ENCODE measurements at places on chromosomes 7 and 10.

GRCh38 chr10:47357131-47357582, 9.0 kb downstream of the RBP3 start:
- no peak for DNase-seq

GRCh38 chr10:3225561-3225960, 53.0 kb upstream of the PITRM1 start:
- no peak for DNase-seq

- no peak for DNase-seq
These were observed 23.7 kb downstream of the ATAD1 start for GRCh38 chr10:87794285-87794684.

GRCh38 chr7:75928568-75928914, 13.6 kb downstream of the POR start:
- DNase-seq, result no peak

DNA sequence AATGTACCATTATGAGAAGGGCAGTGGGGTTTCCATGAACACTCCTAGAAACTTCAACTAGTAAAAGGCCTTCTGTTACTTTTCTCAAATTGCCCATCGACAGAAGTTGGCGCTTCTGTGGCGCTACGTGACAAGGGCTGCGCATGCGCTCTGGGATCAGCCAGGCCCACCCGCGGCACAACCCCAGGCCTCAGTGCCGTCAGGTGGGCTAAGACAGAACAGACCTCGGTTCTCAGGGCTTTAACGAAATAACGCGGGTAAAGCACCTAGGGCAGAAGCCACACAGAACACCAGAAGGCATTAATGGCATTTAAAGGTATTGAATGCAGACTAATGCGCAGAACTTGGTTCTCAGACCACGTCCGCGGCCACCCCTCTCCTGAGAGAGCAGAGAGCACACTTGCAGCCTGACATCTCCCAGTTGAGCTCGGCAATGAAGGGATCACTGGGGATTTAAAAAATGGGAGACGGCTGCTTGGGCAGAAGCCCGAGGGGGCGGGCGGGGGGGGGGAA, 67.6 kb upstream of the CTNNA3 start:
- DNase-seq, result peak; percentile 86

GRCh38 chr7:76340617-76341131, 18.1 kb downstream of the YWHAG start:
- DNase-seq, result no peak

GRCh38 chr7:91264924-91265681, 870 bp downstream of the FZD1 start:
- DNase-seq, result peak; percentile 52

- DNase-seq, result no peak
These were observed 122.8 kb downstream of the SKIDA1 start for GRCh38 chr10:21402606-21403083.

GRCh38 chr10:76973091-76974016, 664.3 kb downstream of the KCNMA1 start:
- DNase-seq, result no peak

DNA sequence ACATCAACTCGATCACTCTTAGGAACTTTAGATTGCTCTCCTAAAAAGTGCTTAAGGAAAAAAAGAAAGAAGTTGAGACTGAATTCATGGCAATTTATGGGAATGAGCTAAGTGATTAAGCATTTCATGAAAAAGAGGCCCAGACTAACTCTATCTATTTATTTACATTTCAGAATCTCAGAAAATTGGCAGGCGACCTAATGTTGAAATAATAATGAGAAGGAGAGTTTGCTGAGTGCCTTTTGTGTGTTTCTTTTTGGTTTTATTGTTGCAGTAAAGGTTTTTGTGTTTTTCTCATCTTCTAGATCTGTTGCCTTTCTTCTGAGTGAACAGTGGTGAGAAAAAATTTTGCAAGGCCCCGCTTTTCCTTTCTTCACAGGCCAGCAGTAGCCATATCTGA, 3.8 kb downstream of the GRK5 start:
- no peak for DNase-seq

DNA sequence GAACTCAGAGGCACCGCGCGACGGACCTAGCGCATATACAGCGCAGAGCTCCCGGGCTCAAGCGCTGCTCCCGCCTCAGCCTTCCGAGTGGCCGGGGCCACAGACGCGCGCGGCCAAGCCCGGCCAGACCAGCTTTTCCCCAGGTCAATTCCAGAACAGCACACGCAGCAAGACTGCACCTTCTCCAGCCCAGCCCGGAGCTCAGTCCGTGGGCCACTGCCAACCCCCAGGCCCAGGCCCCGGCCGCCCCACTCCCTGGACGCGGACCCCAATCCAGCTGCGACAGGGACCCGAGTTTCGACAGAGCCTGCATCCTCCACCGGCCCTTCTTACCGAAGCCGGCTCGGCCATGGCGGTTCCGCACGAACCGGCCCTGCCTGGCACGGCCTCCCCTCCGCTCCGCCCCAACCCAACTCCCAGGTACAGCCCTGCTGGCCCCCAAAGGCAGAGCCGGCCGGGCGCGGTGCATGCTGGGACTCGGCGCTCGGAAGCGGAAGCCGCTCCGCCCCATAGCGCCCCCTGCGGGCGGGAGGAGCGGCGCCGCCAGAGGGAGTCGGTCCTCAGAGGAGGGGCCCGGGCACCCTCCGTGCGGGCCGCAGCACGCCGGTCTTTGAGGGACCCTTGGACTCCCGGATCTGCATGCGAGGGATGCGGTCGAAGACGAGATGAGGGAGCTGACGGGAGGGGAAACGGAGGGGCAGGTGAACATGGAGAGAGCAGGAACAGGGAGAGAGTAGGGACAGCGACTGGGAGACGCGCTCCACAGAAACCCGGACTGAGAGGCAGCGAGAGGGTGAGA, at the start of gene ZNF425:
TSS of gene ZNF425 (minus strand) at position 462 of the 799 bp plus-strand sequence. CDS start at position 351, 111 bp downstream.
- peak; percentile 90 for DNase-seq

- no peak for DNase-seq
These were observed 89.1 kb downstream of the MMRN2 start for GRCh38 chr10:86868353-86868752.

- DNase-seq, result no peak
These were observed 42.1 kb upstream of the COL13A1 start for GRCh38 chr10:69759641-69760040.

DNA sequence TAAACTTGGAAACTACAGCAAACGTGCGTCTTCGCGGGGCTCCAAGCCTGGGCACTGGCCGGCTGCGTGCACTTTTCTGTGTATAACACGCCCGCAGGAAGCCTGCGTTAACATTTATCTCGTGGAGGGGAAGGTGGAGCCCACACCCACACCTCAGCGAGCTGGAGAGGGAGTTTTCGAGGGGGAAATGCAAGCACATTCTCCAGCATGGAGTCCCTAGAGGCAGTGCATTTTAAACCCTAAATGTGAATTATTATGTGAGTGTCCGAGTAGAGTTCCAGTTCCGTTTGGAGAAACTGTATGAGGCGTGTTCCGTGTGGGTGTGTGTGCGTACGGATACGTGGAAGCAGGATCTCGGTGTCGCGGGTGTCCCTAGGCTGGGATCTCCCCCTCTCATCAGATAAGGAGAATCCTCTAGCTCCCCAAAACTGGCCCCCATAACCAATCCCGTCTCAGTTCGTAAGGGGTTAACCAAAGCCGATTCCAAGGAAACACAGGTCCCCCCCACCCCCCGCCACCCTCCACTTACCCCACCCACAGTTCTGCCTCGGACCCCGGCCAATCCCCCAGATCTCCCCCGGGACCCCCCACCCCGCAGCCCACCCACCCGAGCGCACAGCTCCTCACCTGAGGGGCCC, 403 bp downstream of the CDK6 start:
- no peak for DNase-seq

DNA sequence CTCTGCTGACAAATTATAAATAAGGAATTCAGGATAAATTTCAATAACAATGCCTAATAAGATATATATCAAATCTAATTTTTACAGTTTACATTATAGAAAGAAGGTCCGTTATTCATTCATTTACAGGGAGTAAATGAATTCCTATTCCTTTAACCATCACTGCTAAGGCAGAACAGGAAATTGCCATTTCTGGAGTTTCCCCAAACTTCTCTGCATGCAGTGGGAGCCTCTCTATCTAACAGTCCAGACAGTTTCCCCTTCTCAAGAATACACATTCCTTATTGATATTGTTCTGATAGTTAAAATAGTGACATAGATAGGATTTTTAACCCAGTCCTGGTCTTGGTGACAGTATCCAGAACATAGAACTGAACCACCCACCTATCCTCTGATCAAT, 24.3 kb downstream of the MKI67 start:
- no peak for DNase-seq

- DNase-seq, result no peak
These were observed 133.7 kb downstream of the FOXP2 start for GRCh38 chr7:114548081-114548980.

DNA sequence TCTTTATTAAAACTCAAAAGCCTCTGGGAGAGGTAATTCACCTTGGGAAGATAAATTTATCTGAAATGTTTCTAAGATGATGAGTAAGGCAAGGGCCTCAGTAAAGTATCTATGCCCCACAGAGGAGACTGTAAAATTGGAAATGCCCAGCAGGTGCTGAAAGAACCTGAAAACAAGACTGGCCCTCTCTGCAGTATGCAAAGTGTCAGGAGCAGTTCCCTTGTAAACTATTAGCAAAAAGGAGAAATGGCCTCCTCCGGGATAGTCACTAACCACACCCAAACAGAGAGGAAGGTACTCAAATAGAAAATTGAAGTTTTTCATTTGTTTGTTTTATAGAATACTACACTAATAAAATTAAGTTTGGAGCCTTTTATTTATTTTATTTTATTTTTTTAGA, 81.2 kb downstream of the FZD1 start:
- no peak for DNase-seq

DNA sequence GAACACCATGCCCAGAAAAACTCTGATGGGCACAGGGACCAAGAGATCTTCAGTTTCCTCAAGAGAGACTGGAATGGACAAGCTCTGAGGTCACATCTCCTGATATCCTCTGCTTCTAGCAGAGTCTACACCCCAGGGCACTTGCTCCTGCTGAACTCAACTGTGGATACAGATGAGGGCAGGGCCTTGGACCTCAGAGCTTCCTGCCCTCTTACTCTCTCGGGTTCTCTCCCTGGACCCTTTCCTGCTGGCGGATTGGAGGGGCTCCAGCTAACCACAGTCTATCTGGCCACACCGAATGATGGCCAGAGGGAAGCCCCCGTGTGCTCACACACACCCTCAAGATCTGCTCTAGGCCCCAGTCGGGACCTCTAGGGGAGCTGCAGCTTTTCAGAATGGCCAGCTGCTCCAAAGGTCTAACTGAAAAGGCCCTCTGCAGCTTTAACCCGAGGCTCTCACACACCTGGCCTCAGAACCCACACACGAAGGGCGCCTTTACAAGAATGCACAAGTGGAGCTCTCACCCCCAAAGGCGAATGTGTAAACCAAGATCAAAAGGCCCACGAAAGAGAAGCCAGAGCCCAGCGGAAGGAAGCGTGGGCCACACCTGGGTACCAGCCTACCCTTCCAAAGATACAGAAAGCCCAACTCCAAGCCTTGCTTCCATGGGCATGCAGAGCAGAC, 65.5 kb downstream of the FAM53B start:
- DNase-seq, result no peak

GRCh38 chr10:111316722-111317212, 239.9 kb downstream of the ADRA2A start:
- no peak for DNase-seq

DNA sequence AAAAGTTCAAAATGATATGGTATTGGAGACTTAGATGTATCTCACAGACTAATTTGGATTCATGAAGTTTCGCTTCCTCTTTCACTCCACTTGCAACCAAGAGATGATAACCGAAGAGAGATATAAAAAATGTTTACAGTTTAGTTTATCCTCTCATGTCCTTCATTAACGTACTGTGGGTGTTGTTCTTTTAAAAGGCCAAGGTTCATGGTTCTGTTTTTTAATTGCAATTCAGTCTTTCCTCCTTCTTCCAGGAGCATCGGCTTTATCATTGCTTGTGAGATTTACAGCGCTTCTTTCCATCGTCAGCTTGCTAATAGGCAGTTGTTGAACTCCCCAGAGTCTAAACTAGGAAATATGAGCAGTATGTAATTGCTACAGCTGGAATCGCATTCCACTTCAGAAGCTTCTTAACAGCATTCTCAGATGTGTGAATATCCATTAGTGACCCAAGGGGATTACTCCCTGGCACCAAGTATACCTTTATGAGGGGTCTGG, 75.9 kb upstream of the HGF start:
- peak; percentile 9 for DNase-seq

DNA sequence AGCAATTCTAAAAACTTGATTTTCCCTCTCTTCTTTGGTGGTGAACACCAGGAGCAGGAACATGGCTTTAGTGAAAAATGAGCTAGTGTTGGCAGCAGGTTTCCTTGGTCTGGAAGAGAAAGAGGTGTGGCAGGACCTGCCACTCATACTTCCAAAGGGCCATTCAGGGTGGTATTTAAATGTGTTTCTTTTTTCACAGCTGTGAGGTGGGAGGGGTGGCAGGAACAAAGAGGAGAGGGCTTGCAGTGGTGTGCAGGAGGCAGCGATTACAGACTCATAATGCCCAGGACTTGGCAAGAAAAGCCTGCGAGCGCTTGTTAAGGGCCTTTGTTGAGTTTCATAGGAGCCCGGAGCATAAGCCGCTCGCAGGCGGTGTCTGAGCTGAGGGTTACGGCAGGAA, 36.8 kb downstream of the WIPF3 start:
- no peak for DNase-seq

- no peak for DNase-seq
These were observed 106.3 kb downstream of the CCNY start for GRCh38 chr10:35442592-35442991.

- no peak for DNase-seq
These were observed 71.3 kb downstream of the PFKFB3 start for GRCh38 chr10:6274040-6274439.

DNA sequence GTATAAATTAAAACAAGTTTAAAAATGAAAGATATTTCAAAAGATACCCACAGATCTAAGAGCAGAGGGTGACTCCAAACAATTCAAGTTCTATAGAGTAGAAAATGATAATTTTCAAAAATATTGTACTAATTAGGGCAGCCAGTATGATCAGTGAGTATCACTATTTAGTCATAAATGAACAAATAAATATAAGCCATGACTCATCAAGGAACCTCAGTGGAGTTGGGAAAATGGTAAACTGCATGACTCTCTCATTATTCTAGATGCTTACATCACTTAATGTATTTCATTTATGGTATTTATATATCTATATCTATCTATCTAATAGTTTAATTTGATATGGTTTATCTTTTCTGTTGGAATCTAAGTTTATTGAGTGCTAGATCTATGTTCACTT, 94.3 kb downstream of the THSD7A start:
- no peak for DNase-seq

All from putamen (tissue), 1 donor.